ENCODE measurements at places on chromosomes 6 and 20.

DNA sequence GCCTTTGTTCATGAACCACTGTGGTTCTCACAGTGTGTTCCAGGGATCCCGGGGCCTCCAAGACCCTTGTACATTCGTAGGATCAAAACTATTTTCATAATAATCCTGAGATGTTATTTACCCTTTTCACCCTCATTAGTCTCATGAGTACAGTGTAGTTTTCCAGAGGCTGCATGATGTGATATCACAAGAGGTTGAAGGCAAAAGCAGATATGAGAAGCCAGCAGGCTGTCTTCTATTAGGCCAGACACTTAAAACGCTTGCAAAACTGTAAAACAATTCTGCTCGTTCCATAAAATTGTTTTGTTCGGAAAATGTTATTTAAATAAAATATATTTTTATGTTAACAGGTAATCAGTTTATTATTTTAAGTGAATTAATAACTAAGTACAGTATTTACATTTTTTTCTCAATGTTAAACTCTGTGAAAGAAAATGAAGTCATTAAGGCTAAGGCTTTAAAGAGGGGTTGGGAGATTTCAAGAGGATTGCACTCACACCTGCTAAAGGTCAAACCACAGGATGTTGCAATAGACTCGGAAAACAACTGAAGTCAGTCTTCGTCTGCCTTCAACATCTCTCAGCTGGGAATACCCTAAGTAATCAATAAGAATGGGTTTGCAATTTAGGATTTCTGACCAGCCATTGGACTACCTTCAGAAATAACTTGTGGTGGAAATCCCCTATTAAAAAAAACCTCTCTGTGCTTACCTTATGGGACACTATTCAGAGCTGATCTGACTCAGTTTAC lies 474.2 kb downstream of the KIF16B start:
- no peak for DNase-seq

DNA sequence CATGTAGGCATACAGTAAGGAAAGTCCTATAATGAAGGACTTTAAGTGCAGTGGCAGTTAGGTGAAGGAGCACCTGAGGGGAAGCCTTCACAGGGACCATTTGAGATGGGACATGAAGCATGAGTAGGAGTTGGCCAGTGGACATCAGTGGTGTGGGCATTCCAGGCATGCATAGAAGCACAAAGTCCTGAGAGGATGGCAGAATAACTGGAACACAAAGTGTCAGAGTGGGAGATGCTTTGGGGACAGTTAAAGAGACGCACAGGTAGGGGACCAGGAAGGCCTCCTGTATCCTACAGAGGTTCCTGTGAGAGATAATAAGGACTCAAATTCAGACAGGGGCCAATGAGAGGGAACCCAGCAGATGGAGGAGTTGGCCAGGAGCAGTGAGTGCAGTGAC lies 26.4 kb upstream of the EFHC1 start:
- DNase-seq, result no peak

GRCh38 chr20:40244286-40244685 lies 444.8 kb downstream of the MAFB start:
- DNase-seq, result no peak

- DNase-seq, result no peak
Observed at GRCh38 chr6:11200356-11200755, 32.1 kb downstream of the NEDD9 start.

- no peak for DNase-seq
Observed at GRCh38 chr20:33859157-33859695, 48.1 kb downstream of the CHMP4B start.

All from nucleus accumbens (tissue), 56 donors.